ENCODE measurements at places on chromosomes 3 and 15.

- no peak for DNase-seq
Observed at GRCh38 chr15:48143856-48144255, 23.1 kb downstream of the SLC24A5 start.

DNA sequence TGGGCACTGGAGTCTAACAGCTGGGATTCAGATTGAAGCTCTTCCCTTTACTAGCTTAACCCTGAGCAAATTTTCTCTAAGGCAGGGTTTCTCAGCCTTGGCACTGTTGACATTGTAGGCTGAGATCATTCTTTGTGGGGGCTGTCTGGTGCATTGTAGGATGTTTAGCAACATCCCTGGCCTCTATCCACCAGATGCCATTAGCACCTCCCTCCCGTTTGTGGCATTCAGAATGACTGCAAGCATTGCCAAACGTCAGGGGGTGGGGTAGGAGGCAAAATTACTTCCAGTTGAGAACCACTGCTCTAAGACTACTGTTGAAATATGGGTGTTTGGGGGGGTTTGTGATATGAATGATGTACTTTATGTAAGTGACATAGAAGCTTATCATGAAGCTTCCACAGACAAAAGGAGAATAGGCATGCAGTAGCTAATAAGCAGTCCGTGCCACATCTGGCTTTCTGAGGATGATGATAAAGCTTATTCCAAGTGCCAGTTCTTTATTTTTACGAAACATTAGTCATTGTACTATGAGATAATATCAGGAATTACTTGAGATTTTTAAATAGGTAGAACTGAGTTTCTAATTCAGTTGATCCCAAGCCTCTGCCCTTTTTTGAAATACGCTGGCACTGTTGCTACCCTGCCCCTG lies 39.3 kb downstream of the NKIRAS1 start:
- DNase-seq: no peak

GRCh38 chr15:64343841-64344240 lies 12.1 kb downstream of the CSNK1G1 start:
- no peak for DNase-seq

- DNase-seq: no peak
Observed at GRCh38 chr3:43953380-43953779, 262.6 kb downstream of the ABHD5 start.

- no peak for DNase-seq
Observed at GRCh38 chr3:121681792-121682191, 21.1 kb upstream of the HCLS1 start.

DNA sequence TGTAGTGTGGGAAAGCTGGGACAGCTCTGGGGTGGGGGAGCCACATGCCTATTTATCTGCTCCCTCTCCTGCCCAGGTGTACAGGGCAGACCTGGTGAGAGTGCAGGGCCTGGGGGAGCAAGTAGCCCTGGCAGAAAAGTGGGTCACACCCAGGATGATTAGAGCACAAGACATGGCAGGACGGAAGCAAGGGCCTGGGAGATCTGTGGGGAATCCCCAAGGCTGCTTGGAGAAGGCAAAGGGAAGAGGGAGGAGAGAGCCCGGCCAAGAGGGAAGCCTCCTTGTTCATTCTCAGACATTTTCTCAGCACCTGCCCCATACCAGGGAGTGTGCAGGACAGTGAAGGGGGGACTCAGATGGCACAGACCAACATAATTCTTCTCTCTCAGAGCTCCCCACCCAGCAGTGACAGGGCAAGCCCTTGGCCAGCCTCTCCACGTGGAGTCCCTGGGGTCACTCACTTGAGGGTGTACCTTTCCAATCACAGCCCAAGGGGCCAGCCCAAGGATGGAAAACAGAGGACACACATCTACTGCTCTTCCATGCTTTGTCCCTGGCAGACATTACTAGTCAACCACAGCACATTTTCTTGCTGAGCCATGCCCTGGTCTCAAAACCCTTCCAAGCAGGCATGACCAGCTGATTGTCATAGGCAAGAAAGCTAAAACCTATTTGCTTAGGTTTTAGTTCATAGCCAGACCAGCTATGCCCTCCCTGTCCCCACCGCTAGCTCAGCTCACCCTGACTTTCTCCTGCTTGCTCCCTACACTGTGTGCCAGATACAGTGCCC lies 4.9 kb upstream of the DUSP7 start:
- DNase-seq: no peak

- no peak for DNase-seq
Observed at GRCh38 chr15:89105147-89105546, 16.9 kb downstream of the ABHD2 start.

DNA sequence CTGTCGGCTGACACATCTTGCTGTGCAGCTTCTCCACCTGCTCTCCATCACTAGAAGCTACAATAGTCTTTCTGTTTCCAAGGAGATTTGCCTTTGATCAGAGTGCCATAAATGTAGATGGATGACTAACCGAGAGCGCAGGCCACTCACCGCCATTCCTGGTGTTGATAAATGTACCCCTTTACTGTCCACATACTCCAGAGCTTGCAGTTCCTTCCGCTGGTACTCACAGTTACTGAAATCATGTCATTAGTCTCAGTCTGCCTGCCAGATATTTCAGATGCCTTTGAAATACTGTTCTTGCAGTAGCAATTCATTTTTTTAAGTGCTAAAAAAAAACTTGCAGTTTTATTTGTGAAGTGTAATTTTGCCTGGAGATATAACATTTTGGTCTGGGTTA lies 72.3 kb downstream of the BLM start:
- DNase-seq: no peak

DNA sequence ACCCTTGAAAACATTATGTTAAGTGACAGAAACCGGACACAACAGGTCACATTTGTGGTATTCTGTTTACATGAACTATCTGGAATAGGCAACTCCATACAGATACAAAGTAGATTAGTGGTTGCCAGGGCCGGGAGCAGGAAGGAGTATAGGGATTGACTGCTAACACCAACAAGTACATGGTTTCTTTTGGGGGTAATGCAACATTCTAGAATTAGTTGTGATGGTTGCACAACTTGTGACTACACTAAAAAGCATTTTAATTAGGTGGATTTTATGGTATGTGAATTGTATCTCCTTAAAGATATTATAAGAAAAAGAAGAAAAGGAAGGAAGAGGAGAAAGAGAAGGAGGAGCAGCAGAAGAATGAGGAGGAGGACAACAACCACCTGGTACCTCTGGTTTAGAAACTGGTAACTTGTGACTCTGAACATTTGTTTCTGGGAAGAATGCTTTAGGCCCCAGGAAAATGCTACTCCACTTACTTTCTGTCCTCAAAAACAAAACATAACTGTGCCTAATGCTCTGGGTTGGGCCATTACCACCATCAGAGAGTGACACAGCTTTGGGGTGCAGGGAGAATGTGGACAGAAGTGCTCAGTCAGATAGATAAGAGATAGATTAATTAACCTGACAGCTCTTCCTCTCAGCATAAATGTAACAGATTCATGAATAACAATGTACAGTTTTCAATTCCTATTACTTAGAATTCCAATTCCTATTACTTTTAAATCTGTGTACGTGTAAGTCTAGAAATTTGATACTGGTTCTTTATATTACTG lies 20.3 kb downstream of the SETMAR start:
- DNase-seq: no peak

- no peak for DNase-seq
Observed at GRCh38 chr15:50128266-50128665, 9.2 kb upstream of the ATP8B4 start.

DNA sequence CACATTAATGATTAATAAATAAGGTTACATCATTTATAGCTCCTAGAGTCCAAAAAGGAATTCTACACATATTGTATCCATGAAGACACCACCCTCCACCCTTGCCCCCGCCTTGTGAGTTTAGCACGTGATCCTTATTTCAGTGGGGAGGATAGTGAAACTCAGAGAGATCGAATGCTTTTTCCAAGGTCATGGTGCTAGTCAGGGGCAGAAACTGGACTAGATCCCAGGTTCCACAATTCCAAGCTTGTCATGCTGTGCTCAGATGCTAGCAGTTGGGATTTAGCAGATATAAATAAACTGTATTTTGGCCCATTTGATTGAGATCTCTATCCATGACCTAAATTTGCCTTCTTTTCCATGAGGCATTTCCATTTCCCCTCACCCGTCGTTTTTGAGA lies 227.4 kb upstream of the THRB start:
- no peak for DNase-seq

- no peak for DNase-seq
Observed at GRCh38 chr3:61315871-61316270, 64.6 kb upstream of the FHIT start.

- no peak for DNase-seq
Observed at GRCh38 chr15:72203507-72203837, 5.9 kb upstream of the GRAMD2A start.

DNA sequence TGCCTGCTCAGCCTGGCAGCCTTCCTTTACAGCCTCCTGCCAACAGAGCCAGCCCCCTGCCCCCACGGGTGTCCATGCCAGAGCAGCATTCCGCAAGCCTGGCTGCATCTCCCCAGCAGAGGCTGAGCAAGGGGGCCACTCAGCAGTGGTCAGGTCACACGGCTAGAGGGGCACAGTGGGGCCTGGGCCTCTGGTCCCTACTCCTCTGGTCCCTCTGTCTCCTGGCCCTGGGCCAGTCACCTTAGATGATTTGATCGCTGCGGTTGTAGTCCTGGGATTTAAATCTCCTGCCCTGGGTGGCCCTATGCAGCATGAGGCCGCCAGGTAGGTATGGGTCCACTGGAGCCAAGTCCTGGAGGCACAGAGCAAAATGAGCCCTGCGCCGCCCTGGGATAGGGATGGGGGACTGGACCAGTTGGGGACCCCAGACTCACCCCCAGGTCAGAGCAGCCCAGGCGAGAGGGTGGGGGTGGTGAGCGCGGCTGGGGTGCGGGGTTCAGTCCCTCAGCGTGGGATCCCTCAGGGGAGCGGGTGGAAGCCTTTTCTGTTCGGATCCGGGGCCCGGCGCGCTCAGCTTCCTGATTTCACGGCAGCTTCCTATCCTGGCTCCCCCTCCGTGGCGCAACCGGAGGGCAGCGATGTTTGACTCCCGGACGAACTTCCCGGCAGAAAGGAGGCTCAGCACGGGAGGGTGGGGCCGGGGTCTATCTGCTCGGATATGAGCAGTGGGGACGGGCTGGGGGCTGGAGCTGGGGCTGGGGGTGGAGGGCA lies at the start of gene ZBTB47:
TSS of gene ZBTB47 (plus strand) at position 138 of the 771 bp plus-strand sequence. CDS start 4,659 bp downstream, outside the sequence.
- no peak for DNase-seq

DNA sequence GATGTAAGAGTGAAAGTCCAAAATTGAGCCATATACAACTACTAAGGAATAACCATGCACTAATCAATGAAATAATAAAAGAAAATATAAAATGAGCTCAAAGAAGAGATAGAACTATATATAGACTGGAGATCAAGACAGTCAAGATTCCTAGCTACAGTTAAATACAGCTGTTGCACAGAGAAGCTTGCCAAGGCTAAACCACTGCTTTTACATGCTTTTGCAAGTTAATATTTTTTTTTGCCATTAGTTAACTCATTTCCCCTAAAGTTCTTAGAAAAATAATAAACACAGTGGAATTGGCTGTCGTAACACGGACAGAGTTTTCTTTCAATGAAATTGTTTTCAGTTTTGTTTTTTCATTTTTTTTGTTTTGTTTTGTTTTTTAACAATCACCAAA lies 123.0 kb downstream of the VGLL3 start:
- no peak for DNase-seq

GRCh38 chr15:63466378-63467192 lies 37.8 kb upstream of the USP3 start:
- DNase-seq: peak; percentile 27

- DNase-seq: no peak
Observed at GRCh38 chr15:75928680-75929608, 25.3 kb downstream of the FBXO22 start.

Measured in activated CD8-positive, alpha-beta memory T cell treated with anti-CD3 and anti-CD28 coated beads for 1 hour (primary cell).